NCI-H1694 treated with DMSO at 0.1 percent for 48 hours (cell line): ENCODE measurements at places on chromosomes 4 and X.
A peak's percentile ranks its signal among the peaks of the same experiment; 100 is the strongest.

DNA sequence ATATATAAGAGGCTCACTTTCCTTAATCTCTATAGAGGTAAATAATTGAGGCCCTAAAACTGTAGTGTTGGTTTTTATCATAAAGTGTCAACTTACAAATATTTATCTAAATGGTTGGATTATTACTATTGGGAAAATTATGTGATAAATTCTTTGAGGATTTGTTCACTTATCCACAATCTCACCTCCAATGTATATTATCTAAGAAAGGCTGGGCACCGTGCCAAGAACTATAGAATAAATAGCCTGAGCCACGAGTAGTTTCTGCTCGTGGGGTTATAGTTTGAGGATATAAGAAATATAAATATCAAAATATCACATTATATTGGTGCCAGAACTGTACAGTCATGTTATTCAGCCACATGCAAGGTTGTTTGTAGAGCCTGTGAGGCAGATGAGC is 177.9 kb downstream of the VEGFC start:
- DNase-seq: no peak

DNA sequence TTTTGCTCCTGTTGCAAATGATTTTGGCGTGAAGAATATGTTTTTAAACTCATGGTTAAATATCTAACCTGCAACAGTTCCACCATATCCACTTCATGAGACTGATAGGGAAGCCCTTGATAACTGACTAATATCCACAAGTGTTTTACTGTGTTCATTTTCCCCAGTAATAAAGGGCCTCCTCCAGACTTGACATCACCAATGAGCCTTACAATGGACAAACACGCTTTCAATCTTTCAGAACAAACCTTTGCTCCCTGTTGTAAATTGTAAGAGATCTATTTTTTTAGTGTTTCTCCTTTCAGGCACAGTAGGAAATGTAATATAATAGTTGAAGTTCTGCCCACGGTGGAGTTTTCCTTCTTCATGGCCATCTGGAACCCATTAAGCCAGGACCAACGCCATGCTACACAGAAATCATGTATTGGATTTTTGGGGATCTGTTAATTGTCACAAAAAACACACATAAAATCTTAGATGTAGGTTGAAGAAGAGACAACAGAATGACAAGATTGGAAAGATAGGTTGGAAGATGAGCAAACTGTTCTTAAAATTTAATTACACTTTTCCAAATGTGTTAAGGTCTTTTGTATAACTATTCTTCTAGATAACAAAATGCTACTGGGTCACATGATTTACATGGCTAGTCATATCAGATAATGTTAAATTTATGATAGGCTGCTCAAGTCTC is 1030.1 kb downstream of the FSTL5 start:
- DNase-seq: no peak

GRCh38 chrX:30613721-30614120 is 36.2 kb upstream of the TASL start:
- DNase-seq: no peak

DNA sequence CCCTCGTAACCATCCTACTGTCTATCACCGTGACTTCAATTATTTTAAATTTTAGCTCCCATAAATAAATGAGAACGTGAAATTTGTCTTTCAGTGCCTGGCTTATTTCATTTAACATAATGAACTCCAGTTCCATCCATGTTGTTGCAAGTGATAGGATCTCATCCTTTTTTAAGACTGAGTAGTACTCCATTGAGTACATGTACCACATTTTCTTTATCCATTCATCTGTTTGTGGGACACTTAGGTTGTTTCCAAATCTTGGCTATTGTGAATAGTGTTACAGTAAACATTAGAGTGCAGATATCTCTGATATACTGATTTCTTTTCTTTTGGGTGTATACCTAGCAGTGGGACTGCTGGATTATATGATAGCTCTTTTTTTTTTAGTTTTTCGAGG is 32.8 kb downstream of the OCIAD1 start:
- no peak for DNase-seq

GRCh38 chrX:153688071-153688470 is 345 bp downstream of the SLC6A8 start:
- DNase-seq: no peak

DNA sequence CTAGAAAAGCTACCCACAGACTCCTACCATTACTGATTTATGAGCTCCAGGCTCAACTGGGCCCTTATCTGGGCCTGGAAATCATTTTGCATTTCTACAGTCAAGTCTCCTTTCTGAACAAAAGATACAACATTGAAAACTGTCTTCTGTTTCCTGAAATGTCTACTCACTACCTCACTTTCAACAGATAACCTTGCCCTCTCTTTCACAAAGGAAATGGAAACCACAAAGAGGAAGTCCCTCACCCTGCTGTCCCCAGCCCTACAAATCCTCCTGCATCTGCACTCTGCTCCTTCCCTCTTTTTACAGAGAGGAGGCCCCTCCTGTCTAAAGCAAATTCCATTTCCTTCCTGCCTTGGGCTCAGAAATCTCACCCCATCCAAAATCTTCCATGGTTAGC is 24.8 kb upstream of the CYBB start:
- no peak for DNase-seq

DNA sequence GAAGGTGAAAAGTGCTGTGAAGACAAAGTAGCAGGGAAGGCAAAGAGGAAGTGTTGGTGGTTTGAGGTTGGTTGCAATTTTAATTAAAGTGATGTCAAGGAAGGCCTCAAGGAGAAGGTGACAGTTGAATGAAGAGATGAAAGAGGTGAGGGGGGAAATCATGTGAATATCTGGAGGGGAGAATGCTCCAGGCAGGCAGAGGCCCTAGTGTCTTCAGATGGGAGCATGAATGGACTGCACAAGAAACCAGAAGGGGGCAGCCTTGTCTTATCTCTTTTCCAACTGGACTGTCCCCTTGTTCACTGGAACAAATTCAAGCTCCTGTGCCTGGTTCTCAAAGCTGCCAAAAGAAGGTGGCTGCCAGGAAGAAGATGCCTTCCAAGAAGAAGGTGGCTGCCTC is 68.4 kb downstream of the MAOB start:
- no peak for DNase-seq

DNA sequence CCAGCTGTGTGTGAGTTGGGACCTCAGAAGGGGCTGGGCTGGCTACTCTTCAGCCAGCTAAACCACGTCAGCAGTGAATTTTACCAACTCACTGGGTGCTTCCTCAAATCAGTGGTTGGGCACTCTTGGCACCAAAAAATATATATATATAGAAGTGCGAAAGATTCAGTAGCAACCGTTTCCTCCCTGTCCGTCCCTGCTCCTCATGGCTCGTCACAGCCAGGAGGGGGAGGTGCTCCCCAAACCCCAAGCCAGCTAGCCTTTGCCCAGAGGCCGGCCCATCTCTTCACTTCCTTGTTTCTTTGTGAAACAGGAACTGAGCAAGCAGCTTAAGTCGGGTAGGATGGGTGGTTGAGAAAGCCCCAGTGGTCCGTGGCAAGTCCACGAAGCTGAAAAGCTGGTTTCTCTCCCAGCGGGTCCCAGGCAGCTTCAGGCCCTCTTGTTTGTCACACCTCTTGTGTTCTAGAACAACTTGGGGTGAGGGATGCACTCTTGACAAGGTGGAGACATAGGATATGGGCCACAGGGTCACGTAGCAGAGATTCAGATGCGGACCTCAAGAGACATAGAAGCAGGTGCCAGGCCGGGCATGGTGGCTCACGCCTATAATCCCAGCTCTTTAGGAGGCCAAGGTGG is 6.8 kb upstream of the SASH3 start:
- DNase-seq: no peak

DNA sequence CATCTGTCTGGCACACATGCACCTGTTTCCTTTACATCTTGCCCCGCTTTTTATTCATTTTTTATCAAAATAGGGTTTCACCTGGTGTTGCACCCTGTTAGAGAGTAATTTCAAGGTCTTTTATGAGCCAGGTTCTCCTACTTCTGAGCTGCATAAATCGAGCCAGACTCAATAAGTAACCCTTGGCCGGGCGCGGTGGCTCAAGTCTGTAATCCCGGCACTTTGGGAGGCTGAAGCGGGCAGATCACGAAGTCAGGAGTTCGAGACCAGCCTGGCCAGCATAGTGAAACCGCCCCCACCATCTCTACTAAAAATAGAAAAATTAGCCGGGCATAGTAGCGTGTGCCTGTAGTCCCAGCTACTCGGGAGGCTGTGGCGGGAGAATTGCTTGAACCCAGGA is 1.0 kb upstream of the PPP2R3B start:
- DNase-seq: no peak

DNA sequence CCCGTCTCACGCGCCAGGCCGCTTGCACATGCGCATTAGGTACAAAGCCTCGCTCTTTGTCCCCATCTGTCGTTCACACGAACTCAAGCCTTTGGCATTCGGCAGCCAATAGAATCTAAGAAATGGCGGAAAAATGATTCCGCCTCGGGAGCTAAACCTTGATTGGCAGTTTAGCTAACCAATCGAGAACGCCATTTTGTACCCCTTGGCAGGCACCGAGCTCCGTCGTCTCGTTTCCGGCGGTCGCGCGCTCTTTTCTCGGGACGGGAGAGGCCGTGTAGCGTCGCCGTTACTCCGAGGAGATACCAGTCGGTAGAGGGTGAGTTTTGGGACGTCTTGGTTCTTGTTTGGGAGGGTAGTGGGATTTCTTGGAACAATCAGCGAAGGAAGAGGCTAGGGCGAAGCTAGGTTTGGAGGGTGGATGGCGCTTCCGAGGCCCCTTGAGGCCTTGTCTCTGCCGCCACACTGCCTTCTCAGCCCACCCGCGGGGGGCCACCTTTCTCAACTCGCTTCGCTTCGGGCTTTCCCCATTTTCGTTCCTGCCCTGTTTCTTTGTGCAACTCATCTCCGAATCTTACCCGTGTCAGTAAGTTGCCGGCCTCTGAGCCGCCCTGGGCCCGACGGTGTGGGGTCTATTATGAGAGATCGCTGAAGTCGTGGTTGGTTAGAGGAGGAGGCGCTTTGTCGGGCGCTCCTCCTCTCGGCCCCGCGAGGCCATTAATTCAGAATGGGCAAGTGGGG is at the start of gene NONO:
TSS of gene NONO (plus strand) at position 233 of the 741 bp plus-strand sequence. CDS start 7,003 bp downstream, outside the sequence.
- DNase-seq: peak; percentile 98

GRCh38 chr4:478373-478772 is 20.6 kb downstream of the ZNF721 start:
- no peak for DNase-seq

- no peak for DNase-seq
Observed at GRCh38 chr4:150909116-150909515, 106.0 kb downstream of the LRBA start.

DNA sequence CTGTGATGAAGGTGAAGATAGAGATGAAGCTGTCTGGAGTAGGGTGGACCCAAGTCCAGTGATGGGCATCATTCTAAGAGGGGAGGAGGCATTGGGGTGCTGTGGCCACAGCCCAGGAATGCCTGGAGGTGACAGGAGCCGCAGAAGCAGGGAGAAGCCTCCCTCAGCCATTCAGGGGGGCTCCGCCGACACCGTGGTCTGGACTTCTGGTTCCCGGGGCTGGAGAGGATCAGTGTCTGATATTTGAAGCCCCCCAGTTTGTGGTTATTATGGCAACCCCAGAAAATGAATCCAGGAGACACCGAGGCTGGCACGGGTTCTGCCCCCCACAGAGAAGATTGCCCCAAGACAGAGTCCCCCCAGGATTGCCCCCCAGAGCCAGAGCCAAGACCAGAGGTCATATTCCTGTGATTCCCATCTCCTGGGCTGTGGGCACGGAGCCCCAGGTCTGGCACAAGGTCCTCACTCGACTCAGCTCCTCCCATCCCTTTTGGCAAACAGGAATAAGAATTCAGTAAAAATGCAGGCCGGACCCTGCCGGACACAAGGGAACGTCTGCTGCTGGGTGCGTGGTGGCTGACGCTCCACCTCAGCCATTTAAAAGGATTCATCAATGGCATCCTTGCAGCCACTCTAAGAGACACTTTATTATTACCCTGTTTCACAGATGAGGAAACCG is 116.6 kb downstream of the CPZ start:
- no peak for DNase-seq
